Progenitor cell of endocrine pancreas (in vitro differentiated cells): ENCODE measurements at places on chromosomes 2 and 18. TPM values are rescaled to one million over a fixed set of nuclear protein-coding genes. Genes with fewer than 3 reads are reported as not detected.

Gene PIK3C3
- total RNA-seq, result 61.5 and 74.8 TPM in 2 replicates

Gene RTP5
- not detected in 2 replicates for total RNA-seq

Gene ACMSD
- not detected in 2 replicates for total RNA-seq

Gene EDAR
- total RNA-seq, result 0.24 and 0.69 TPM in 2 replicates

Gene LPIN1
- 18.3 and 23.5 TPM in 2 replicates for total RNA-seq

Gene STPG4
- 0.33 and 0.34 TPM in 2 replicates for total RNA-seq

DNA sequence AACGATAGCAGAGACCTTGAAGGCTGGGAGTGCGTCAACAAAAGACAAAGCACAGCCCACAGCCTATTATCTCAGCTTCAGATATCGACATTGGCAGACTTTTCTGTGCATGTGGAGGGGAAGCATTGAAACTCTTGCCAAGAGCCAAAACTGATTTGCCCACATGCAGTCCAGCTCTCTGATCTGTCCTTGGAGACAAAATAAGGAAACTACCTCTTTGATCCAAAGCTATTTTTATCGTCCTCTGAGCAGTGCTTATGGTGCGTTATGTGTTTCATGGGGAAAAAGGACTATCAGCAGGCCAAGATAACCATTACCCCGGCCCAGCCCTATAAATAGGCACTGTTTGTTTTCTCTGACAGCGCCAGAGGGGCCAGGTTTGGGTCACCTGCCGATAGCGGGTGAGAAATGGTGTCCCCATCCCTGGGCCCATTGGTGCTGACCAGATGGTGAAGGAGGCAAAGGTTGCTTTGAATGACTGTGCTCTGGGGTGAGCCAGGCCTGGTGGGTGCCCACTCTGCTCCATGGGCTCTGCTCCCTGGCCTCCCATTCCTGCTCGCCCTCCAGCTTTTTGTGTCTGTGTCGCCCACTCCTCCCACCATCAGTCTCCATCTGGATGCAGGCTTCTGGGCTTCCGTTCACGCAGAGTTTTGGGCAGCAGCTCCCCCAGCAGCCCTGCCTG is 176.1 kb upstream of the HS6ST1 start:
- peak overlapping the region; percentile 53 for H3K4me3 ChIP-seq
- DNase-seq, result no peak
- peaks cover 53% of the 10 kb centered on the region for H3K27me3 ChIP-seq
- peak overlapping the region; percentile 39 for H3K27ac ChIP-seq
- peaks cover 51% of the 10 kb centered on the region for H3K4me1 ChIP-seq
- H3K36me3 ChIP-seq, result no peaks in the 10 kb centered on the region

- H3K36me3 ChIP-seq, result no peaks in the 10 kb centered on the region
- peaks cover 6% of the 10 kb centered on the region for H3K4me1 ChIP-seq
- H3K27ac ChIP-seq, result no peak overlapping the region
- no peak overlapping the region for H3K4me3 ChIP-seq
Observed at GRCh38 chr2:210199186-210199765, 26.0 kb downstream of the ACADL start.

DNA sequence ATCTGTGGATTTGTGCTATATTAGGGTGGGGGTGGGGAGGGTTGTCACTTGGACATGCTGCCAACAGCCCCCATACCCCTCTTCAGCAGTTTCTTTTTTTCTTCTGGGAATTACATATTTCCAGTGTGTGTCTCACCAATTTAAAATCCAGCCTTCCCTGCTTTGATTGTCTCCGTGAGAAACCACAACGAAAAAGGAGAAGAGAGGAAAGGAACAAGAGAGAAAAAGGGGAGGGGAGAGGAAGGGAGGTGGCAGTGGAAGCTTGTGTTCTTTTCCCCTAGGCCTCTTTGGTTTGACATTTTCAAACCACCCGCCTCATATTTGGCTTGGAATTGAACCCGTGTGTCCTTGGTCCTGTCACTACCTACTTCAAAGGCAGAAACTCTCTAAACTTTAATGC is 860 bp downstream of the CTNNA2 start:
- H3K27me3 ChIP-seq, result peaks cover 37% of the 10 kb centered on the region
- H3K27ac ChIP-seq, result no peak overlapping the region
- peaks cover 5% of the 10 kb centered on the region for H3K4me1 ChIP-seq
- peak overlapping the region; percentile 70 for H3K4me3 ChIP-seq
- H3K36me3 ChIP-seq, result no peaks in the 10 kb centered on the region

DNA sequence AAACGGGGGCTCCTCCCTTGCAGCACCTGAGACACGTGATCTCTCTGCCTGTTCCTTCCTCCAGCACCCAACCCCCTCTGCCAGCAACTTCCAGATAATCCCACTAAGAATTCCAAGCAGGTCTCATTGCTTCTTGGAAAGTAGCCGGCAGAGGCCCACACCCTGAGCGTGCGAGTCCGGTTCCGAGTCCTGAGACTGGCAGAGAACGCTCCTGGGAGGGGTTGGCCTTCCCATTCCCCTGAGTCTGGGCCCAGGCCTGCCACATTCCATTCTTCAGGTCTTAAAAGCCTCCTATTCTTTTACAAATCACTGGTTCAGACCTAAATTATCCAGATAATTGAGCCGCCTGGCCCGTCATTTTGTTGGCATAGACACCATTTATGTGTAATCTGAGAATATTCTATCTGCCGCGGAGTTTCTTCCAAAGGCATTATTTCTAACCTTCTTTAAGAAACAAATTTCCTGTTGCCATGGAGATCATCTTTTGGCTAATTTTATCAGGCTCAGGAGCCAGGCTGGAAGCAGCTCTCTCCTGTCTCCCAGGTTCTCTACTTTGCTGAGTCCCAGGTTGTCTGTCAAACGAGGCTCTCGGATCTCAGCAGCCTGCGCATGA is 165.4 kb downstream of the MYCN start:
- H3K4me1 ChIP-seq, result peaks cover 36% of the 10 kb centered on the region
- H3K27me3 ChIP-seq, result no peaks in the 10 kb centered on the region
- peak overlapping the region; percentile 25 for H3K4me3 ChIP-seq
- peak overlapping the region; percentile 84 for H3K27ac ChIP-seq
- DNase-seq, result no peak
- no peaks in the 10 kb centered on the region for H3K36me3 ChIP-seq

DNA sequence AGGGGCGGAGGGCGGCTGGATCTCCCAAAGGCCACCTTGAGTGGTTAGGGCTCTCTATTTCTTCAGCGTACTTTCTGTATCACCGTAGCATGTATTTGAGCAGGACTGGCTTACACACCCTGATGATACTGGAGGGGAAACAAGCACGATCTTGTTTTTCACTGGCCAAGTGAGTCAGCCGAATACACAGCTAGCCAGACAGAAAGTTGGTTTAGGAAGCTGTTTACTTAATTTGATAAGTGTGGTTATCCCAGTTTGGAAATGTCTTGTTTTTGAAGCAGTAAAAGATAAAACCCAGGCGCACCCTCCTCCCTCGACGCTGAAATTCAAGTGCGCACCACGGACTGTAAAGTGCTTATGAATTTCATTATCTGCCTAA is 582 bp downstream of the RIOK3 start:
- no peak for DNase-seq
- H3K4me3 ChIP-seq, result peak overlapping the region; percentile 100
- peaks cover 17% of the 10 kb centered on the region for H3K4me1 ChIP-seq
- H3K27ac ChIP-seq, result peak overlapping the region; percentile 92
- H3K27me3 ChIP-seq, result no peaks in the 10 kb centered on the region
- no peaks in the 10 kb centered on the region for H3K36me3 ChIP-seq

- H3K27me3 ChIP-seq, result no peaks in the 10 kb centered on the region
- H3K4me3 ChIP-seq, result no peak overlapping the region
- no peaks in the 10 kb centered on the region for H3K4me1 ChIP-seq
- no peak for DNase-seq
Observed at GRCh38 chr2:63514781-63515180, 73.5 kb downstream of the WDPCP start.

DNA sequence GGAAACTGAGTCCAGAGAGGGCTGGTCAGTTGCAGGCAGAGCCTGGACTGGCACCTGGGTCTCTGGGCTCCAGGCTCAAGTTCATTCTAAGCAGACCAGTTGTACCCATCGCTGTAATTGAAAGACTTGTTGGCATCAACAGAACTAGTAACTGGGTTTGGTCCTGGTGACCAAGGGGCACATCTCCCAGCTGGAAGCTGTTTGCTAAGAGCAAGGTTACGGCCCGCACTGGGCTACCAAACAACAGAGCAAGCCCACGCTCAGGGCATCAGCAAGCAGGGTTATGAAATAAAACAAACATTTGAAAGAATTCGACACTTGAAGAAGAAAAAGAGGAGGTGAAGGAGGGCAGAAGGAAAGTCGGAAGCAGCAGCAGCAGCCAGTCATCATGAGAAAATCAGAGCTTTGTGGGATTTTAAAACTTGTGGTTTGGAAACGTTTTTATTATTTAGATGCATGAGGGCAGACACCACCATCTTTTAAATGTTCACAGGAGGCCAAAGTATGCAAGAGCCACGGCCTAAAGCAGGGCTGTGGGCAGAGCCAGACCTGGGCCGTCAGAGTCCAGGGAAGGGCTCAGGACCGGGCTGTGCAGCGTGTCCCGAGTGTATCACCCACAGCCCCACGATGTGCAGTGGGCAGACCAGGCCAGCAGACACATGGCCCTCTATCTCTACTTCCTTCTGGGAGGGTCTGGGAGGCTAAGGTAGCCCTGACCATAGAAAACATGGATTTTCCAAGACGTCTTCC is 220.3 kb downstream of the BCL2 start:
- no peaks in the 10 kb centered on the region for H3K36me3 ChIP-seq
- H3K27me3 ChIP-seq, result peaks cover 3% of the 10 kb centered on the region

DNA sequence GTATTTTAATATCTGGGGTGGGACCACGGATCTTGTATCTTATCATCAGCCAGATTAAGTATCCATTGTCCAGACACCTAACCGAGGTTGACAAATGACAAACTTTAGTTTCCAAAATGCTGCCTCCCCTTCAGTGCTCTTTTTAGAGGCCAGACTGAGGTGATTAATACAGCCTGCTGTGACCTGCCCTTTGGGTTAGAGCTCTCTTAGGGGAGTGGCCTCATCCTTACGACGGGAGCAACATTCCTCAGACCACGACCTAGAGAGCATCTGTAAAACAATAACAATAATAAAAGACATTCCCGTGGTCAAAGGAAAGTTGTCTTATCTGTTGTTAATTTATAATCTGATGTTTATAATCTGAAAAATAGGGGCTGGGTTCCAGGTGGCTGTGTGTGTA is 405.3 kb downstream of the LPIN1 start:
- H3K36me3 ChIP-seq, result no peaks in the 10 kb centered on the region
- H3K4me3 ChIP-seq, result no peak overlapping the region
- H3K27ac ChIP-seq, result no peak overlapping the region
- H3K27me3 ChIP-seq, result peaks cover 3% of the 10 kb centered on the region
- no peak for DNase-seq

DNA sequence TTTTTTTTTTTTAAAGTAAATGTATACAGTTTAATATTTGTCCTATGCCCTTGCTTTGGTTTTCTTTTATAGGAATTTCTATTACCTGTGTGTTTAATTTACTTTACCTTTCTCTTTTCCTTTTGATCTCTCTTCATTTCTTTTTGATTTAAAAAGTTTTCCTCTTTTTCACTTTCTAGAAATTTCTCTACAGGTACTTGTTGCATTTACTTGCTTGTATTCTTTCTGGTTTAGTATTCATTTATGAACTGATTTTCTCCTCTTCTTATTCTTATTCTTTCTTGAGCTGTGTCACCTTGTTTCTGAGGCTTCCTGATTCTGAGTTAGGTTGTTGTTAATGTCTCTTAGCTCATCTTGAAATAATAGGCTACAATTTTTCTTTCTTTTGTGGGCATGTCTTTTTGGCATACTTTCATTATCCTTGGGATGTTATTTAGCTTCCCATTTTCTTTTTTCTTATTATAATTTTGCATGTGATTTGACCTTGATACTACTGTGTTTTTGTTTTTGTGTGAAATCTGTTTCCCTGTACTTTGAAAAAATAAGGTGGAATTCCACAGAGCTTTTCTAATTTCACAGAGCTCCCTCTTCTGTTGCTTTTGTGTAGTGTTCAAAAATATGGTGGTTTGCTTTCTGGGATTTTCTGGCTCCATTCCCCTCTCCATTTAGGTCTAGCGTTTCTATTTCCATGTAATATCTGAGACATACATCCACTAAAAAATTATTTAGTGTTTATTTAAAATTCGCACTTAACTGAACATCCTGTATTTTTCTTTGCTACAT is 25.5 kb upstream of the ALMS1 start:
- no peaks in the 10 kb centered on the region for H3K27me3 ChIP-seq
- no peak overlapping the region for H3K27ac ChIP-seq
- no peaks in the 10 kb centered on the region for H3K36me3 ChIP-seq
- H3K4me1 ChIP-seq, result no peaks in the 10 kb centered on the region
- DNase-seq, result no peak

- H3K27me3 ChIP-seq, result peaks cover 35% of the 10 kb centered on the region
- peak overlapping the region; percentile 62 for H3K27ac ChIP-seq
- DNase-seq, result no peak
- peaks cover 11% of the 10 kb centered on the region for H3K4me1 ChIP-seq
- no peak overlapping the region for H3K4me3 ChIP-seq
Observed at GRCh38 chr2:240138254-240138984, 2.0 kb downstream of the OTOS start.

DNA sequence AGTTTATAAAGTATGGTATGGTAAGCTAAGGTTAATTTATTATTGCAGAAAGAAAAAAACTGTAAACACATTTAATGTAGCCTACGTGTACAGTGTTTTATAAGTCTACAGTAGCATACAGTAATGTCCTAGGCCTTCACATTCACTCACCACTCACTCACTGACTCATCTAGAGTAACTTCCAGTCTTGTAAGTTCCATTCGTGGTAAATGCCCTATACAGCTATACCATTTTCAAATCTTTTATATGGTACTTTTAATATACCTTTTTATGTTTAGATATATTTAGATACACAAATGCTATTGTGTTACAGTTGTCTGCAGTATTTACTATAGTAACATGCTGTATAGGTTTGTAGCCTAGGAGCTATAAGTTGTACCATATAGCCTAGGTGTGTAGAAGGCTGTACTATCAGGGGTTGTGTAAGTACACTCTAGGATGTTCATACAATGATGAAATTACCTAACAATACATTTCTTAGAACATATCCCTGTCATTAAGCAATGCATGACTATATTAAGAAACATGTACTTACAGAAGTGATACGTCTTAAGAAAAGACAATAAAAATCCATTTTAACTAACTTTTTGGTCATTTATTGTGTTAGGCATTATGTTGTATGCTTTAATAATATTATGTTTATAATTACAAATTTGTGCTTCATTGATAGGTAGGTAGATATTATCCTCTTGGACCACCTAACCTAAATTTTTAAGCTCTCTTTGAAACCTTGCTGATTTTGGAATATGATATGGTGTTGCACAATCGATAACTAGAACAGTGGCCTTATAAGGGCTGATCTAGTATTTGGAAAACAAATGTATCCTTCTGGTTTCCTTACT is 51.9 kb downstream of the VRK2 start:
- no peak overlapping the region for H3K4me3 ChIP-seq
- no peaks in the 10 kb centered on the region for H3K4me1 ChIP-seq
- no peaks in the 10 kb centered on the region for H3K27me3 ChIP-seq
- no peak overlapping the region for H3K27ac ChIP-seq
- no peak for DNase-seq

GRCh38 chr2:19759880-19760279 is 141.9 kb downstream of the TTC32 start:
- H3K4me1 ChIP-seq, result peaks cover 13% of the 10 kb centered on the region
- no peaks in the 10 kb centered on the region for H3K36me3 ChIP-seq
- no peaks in the 10 kb centered on the region for H3K27me3 ChIP-seq

DNA sequence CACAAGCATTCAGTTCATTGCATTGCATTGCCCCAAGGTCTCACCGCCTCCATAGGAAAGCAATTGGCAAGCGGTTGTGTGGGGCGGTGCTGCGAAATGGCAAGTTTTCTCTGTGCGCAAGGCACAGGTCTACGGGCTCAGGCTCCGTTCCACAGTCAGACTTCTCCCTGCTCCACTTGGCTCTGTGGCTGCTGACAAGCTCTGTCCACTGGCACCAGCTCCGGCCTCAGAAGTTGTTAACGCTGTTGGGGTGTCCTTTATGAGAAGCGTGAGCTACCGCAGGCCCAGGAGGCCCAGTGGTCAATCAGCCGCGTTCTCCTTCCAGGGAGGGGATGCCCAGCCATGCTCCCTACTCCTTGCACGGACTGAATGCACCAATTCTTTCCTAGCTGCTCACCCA is 87.0 kb upstream of the GATA6 start:
- peaks cover 43% of the 10 kb centered on the region for H3K4me1 ChIP-seq
- H3K27me3 ChIP-seq, result no peaks in the 10 kb centered on the region
- H3K4me3 ChIP-seq, result no peak overlapping the region
- DNase-seq, result no peak
